ENCODE measurements at places on chromosomes 13 and 19.

DNA sequence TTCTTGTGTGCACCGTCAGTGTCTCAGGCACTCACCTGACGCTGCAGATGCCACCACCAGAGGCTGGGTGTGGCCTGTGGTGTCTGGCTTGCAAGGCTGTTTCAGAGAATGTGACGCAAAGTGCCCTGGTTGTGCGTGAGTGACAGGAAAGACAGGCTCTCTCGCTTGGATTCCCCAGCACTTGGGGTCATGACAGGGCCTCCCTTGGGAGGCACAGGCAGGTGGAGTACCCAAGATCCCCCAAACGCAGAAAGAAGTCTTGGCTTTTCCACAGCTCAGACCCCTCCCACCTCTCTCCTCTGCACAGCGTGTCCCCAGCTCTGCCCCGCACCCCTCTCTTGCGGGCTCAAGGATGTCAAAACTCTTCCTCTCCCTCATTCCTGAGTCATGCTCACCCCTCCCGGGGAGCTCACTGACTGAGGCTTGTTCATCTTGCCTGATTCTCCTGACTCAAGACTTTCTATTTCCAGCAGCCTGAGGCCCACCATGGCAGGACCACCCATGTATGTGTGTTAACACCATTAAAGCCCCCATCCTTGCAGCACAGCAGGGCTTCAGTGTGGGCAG is 21.0 kb downstream of the DHX34 start:
- no peak for DNase-seq

DNA sequence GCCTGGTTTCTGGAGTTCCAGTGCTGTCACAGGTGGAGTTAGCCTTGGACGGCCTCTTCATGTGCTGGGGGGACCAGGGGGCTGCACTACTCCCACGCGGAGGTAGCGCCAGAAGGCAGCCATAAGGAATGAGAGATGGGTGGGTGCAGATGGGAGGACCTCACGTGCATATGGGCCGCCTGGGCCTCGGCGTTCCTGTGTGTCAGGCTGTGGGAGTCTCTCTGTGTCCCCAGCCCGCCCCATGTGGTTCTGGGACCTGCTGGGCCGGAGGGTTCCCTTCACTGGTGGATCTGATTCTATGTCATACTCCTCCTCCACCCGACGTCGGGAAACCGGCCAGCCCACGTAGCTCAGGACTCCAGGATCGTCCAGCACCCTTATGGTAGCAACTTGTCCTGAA is 149.0 kb upstream of the SOX1 start:
- DNase-seq, result no peak

- no peak for DNase-seq
Observed at GRCh38 chr19:6712231-6712630, 8.2 kb downstream of the C3 start.

DNA sequence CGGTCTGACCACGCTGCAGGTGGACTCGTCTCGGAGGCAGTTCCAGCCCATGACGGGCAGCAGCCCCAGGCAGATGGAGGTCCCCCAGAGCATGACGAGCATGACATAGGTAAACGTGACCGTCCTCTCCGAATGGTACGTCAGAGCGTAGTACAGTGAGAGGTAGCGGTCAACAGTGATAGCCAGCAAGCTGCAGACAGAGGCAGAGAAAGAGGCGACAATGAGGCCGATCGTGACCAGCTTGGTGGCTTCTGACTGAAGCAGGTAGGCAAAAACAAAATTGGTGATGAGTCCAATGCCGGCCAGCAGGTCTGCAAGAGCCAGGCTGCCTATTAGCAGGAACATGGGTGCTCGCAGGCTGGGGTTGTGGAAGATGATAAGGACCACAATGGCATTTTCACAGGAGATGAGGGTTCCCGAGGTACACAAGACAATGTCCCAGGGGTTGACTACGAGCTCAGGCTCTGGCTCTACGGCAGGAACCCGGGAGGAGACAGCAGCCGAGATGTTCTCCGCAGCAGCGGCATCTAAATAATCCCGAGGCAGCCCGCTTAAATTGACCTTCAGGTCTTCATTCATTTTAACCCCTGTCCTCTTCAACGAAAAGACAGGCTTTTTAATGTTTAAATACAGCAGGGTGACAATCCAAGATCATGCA is 1.2 kb downstream of the GPR12 start:
- DNase-seq, result no peak

- no peak for DNase-seq
Observed at GRCh38 chr13:43865892-43866291, 13.6 kb downstream of the CCDC122 start.

- no peak for DNase-seq
Observed at GRCh38 chr19:47005873-47006272, 13.8 kb upstream of the NPAS1 start.

DNA sequence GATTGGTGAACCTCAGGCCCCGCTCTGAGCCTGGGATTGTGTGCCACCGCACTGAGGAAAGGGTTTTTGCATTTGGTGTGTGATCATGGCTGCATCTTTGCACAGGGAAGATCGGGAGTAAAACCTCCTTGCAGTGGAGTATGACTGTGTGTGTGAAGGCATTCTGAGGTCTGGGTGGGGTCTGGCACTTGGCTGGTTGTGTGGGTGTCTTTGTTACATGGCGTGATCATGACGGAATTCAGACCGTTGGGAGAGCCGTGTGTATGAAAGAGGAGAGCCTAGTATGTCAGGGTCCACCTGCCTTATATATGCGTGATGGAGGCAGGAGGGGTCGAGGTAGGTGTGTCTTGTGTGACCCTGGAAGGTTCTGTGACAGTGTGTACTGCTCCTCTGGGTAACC is 740 bp upstream of the BEST2 start:
- no peak for DNase-seq

GRCh38 chr19:589693-590395 is at the start of gene HCN2:
HCN2 (plus strand) TSS chr19:589881; CDS start chr19:589946, 65 bp downstream.
- DNase-seq, result no peak
